NCI-H774 (cell line): ENCODE measurements at places on chromosomes 2 and 18.

GRCh38 chr2:217942731-217943335, 60.0 kb downstream of the TNS1 start:
- no peak for DNase-seq

DNA sequence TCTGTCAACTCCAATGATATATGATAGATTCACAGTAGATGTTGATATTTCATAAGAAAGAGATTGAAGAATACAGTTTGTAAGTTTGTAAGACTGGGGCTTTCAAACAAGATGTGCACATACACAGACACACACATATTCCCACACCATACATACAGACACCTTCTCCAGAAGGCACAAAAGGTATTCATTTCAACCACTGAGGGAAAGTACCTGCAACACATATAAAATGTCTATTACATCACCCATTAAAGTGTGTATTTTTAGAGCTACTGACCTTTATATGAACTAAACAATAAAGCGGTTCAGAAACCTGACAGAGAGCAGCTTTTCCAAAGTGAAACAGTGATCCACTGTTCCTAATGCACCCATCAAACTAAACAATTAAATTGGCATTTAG, 53.3 kb downstream of the CCDC148 start:
- no peak for DNase-seq

DNA sequence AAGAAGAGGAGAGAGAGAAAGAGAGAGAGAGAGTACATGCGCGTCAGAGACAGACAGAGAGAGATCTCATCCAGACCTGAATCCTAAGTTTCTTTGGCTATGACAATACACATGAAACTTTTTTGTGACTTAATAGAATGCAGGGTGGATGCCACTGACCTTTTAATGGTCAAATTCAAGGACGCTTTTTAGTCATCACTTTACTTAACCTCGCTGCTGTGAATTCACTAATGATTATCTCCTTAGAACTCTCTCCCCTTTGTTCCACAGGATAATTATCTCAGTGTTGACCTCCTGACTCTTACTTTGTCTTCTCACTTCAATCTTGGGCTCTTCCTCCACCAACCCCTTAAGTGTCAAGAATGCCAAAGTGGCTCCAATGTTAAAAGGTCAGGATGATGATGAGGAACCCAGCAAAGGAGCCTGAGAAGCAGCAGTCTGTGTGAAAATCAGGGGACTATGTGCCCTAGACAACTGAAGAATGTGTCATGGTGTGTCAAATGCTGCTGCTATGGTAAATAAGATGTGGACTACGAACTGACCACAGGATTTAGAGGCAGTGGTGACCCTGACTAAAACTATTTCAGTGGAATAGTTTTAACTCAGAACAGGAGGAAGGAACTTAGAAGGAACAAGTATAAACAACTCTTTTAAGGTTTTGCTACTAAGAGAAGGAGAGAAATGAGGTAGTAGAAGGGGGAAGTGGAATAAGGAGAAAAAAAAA, 382.1 kb downstream of the ZEB2 start:
- DNase-seq: no peak

DNA sequence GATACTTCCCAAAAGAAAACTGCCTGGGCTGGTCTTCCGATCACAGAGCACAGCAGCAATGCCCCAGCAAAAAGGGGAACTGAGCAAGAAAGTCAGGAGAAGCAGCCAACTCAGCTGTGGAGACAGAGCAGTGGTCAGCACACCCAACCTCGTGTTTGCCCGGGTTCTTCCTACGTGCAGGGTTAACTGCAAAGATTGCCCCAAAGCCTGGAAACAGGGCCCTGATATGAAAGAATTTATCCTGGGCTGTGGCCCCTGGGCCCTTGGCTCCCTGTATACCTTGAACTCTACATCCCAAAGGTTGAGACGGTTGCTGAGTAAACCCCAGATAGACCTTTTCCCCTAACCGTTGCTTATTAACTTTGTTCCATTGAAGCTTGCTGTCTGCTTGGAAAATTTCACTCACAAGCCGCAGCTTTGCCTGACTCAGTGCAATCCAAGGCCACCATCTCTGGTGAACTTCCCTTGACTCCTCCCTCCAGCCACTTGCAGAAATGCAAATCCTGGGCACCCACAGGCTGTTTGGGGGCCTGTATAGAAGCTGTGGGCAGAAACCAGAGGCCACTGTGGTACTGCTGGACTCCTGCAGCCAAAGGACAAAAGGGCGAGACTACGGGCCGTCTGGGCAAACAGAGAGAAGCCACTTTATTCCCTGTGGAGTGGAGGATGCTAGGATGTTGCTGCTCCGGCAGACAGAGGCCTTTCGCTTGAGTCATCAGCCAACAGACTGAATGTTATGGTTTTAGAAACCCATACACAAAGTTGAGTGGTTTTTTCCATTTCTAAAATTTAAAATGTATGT, 18.2 kb downstream of the NRP2 start:
- DNase-seq: no peak
